ENCODE measurements at places on chromosomes 6 and 20. TPM values are rescaled to one million over a fixed set of nuclear protein-coding genes. Genes with fewer than 3 reads are reported as not detected.

DNA sequence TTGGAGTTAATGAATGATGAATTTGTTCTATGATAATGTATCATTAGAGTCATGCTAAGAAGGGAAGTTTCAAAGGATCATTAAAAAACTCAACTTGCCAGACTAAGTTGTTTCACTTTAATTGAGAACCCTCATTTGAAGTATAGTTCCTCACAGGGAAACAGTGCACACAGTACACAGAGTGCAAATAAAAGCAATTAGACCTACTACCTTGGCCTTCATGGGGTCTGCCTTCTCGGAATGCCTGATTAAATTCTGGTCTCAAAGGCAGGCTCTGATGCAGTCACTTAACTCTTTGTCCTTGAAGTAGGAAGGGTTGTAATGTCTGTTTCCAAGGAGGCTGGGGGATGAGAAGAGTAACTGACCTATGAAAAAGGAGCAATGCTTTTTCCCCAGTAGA, 457.3 kb downstream of the TBC1D32 start:
- no peak for DNase-seq

GRCh38 chr6:63615590-63615989, 20.0 kb upstream of the PHF3 start:
- peak; percentile 27 for DNase-seq

- DNase-seq: no peak
Observed at GRCh38 chr6:37822851-37823682, 3.5 kb downstream of the ZFAND3 start.

- DNase-seq: no peak
Observed at GRCh38 chr6:85081102-85081501, 316.7 kb upstream of the TBX18 start.

- no peak for DNase-seq
Observed at GRCh38 chr6:12750416-12750815, 33.8 kb downstream of the PHACTR1 start.

- DNase-seq: no peak
Observed at GRCh38 chr6:13873288-13874190, 51.2 kb upstream of the RNF182 start.

DNA sequence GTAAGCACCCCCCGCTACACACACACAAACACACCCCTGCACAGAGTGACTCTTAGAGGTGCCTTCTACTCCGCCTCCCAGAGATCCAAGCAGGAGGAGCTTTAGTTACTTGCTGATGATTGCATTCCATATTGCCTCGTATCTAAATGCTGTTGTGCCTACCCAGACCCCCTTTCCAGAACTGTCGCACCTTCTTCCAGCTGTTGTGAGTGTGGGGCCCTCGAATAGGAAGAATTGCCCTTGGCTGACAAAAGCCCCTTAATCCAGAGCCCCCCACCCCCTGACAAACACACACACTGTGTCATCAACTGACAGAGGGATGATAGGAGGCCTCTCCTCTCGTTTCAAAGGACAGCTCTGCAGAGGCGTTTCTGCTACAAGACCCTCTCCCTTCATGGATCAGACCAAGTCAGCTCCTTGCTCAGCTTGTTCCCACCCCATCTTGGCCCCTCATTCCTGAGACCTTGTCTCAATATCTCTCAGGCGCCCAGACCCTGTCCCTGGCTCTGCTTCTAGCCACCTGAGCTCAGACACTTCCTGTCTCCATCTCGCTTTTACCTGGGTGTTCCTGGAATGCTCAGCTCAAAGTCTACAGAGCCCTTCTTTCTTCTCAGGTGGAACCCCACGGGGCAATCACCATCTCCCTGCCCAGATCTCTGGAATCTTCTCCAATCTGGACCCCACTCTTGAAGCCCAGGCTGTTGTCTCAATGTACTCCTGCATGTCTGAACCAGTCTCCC, 4.0 kb upstream of the VSX1 start:
- DNase-seq: no peak

DNA sequence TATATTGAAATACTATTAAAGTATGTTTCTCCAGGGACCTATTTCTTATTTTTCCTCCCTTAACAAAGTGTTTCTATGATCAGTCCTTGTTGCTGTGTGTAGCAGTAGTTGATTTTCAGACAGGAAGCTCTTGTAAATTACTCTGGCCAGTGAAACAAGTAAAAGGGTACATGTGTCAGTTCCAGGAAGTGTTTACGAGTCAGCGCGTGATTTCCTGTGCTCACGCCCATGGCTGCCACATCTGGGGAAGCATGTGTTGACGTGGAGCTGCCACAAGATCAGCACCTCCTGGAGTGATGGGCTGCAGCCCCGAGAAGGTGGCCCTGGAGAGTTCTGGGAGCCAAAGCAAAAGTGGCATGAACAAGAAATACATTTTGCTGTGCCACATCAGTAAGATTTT, 38.6 kb upstream of the GGTLC1 start:
- no peak for DNase-seq

GRCh38 chr6:41063884-41064285, 8.3 kb downstream of the OARD1 start:
- DNase-seq: no peak

DNA sequence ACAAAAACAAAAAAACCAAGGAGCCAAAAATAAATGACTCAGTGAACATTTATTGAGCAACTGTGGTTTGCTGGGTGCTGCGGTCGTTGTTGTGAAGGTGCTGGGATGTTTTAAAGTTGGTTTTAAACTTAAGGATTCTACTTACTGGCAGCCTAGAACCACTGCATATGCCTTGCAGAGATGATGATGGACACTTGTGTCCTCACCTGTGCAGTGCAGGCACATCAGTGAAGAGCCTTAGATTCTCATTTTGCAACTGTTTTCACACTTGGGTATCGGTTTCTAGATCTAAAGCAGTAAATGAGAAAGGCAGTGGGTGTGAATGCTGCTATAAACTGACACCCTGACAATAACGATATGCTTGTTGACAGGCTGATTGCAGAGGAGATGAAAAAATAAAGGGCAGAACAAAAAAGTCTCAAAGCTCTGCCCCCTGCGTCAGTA, 68.8 kb downstream of the UTRN start:
- no peak for DNase-seq

- DNase-seq: no peak
Observed at GRCh38 chr6:10526156-10526555, 5.0 kb downstream of the GCNT2 start.

TGM3 gene
- polyA plus RNA-seq: not detected

KDM1B gene
- 13.2 TPM for polyA plus RNA-seq

SCUBE3 gene
- 41.5 TPM for polyA plus RNA-seq

SEC23B gene
- 51.5 TPM for polyA plus RNA-seq

PLN gene
- not detected for polyA plus RNA-seq

GNAS-AS1 gene
- 0.90 TPM for polyA plus RNA-seq

KCNK5 gene
- polyA plus RNA-seq: not detected
